ENCODE measurements at places on chromosomes 5 and 9.

GRCh38 chr9:75198436-75198835 lies 110.1 kb downstream of the OSTF1 start:
- DNase-seq = no peak

GRCh38 chr9:128011071-128011817 lies 30.5 kb upstream of the EEIG1 start:
- DNase-seq = no peak

- DNase-seq = no peak
Measured at GRCh38 chr9:130923611-130924447, 15.2 kb downstream of the FIBCD1 start.

GRCh38 chr5:52150501-52150900 lies 637.2 kb upstream of the ITGA1 start:
- no peak for DNase-seq

DNA sequence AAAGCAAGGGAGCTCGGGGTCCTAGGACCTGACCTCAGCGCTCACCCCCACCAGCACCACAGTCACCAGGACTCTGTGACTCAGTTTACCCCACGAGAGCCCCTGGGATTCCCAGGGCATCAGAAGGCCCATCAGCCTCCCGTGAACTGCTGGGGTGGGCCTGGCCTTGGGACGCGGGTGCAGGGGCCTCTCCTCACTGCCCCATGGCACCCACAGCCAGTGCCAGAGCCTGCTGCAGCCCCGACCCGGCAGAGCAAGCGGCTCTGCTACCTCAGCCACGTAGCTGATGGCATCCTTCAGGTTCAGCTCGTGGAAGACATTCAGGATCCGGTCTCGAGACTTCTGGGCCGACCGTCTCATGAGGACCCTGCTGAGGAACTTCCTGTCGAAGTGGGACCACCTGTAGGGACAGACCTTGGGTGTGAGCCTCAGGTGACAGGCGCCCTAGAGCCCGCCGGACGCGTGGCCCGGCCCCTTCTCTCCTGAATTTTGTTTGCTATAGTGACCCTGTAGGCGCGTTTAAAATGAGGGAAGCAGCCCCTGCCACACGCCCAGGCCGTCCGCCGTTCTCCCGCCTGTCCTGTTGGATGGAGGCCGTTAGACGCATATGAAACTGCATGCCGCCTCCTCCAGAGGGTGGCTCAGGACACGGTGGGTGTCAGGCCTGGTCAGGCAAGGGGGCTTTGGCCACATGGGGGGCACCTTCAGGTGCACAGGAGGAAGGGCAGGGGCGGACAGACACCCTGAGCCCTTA lies 36.8 kb downstream of the EXOC3 start:
- DNase-seq = no peak

- no peak for DNase-seq
Measured at GRCh38 chr5:947626-948471, 55.2 kb downstream of the TRIP13 start.

DNA sequence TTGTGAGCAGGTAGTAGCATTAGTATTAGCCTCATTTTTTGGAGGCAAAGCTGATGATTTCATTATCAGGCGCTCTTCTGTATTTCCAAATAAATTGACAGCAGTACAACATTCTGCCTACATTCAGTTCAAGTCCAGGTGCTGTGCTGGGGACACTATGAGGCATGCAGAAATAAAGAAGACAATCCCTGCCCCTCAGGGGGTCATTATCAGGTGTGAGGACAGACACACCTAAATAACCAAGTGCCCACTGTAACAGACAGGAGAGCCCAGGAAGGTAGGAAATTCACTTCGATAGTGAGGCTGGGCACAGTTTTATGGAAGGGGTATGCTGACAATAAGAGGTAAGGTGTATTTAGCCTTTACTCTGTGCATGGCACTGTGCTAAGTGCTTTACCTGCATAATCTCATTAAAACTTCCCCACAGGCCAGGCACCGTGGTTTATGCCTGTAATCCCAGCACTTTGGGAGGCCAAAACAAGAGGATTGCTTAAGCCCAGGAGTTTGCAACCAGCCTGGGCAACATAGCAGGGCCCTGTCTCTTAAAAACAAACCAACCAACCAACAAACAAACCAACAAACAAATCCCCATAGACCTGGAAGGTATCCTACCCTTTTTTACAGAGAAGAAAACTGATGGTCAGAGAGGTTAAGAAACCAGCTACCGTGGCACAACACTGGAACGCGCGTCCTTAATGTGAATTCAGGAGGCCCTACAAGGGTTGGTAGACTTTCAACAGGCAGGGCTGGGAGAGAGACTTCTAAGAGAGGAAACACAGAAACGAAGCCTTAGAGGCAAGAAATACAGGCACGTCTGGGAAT lies 17.5 kb upstream of the GPX3 start:
- no peak for DNase-seq

GRCh38 chr5:91194824-91195381 lies 188.2 kb downstream of the ARRDC3 start:
- no peak for DNase-seq

GRCh38 chr9:18825656-18826170 lies 207.3 kb downstream of the SAXO1 start:
- DNase-seq = no peak

GRCh38 chr5:61186634-61187033 lies 24.4 kb upstream of the SMIM15 start:
- no peak for DNase-seq
